CD4-positive, alpha-beta memory T cell (primary cell): ENCODE measurements at places on chromosomes 6 and 20.

DNA sequence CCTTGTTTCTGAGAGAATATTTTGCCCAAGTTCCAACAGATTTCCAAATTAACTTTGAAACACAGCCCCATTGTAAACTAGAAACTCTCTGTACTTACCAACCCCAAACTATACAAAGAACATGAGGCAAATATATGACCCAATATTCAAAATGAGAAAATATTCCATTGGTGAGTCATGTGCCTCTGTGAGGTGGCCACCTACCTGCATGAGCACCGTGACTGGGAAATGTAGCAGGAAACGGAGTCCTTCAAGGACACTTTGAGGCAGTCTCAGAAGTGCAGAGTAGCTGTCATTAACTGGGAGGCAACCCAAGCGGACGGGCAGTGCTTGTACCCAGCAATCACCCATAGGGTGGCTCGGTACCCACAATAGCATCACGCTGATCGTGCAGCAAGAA lies 335.5 kb upstream of the NOX3 start:
- no peak for DNase-seq

DNA sequence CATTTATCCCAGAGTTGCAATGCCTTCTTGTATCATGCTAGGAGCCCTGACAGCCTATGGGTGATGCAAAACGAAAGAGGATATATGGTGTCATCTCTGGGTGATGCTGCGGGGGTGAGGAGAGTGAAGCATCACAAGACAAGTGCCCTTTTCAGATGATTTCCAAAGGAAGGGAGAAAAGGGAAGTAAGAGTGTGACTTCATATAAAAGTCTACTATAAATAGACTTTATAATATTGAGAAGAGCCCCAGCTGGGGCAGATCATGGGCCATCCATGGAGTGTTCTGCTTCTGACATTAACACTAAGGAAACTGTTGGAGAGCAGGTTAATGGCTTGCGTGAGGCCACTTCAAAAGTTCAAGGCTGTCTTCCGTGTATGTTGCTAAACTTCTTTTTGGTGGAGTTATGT lies 4.4 kb downstream of the CD83 start:
- DNase-seq = no peak

DNA sequence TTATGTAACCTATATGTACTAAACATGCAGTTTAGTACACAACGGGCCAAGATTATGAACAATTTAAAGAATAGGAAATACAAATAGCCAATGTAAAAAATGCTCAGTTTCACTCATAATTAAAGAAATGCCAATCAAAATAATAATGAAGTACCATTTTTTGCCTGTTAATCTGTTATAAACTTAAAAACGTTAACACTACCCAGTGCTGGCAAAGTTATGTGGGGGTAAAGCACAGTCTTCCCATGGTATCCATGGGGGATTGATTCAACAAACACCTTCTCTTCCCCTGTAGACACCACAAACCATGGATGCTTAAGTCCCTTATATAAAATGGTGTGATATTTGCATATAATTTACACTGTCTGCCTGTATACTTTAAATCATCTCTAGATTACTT lies 205.3 kb upstream of the SIM1 start:
- DNase-seq = no peak

DNA sequence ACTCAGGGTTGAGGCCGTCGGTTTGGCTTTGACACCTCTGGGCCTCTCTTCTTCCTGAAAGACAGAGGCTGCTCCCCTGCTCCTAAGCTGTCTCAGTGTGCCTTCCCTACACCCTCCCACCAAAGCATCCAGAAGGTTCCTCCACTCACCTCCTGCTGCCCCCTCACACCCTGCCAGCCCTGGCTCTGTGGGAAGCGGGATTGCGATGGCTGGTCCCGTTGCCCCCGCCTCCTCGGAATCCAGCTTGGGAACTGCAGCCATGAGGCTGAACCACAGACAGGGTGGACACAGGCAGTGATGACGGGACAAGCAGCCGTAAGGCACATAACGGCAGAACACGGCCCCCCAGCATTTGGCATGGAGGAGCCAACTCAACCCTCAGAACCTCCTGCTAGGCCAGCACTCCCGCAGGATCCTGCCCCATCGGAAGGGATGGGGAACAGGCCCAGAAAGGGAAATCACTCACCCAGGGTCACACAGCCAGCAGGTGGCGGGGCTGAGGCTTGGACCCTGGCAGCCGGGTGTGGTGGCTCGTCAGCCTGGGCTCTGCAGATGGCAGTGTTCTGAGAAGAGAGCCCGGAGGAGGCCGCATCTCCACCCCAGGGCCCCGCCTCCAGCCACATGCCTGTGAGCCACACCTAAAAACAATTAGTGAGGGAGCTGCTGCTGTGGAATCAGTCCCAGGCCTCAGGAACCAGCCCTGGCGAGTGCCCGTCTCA lies 139.6 kb downstream of the PHACTR3 start:
- DNase-seq = no peak

GRCh38 chr20:23018432-23018831 lies 16.7 kb upstream of the SSTR4 start:
- DNase-seq = no peak

DNA sequence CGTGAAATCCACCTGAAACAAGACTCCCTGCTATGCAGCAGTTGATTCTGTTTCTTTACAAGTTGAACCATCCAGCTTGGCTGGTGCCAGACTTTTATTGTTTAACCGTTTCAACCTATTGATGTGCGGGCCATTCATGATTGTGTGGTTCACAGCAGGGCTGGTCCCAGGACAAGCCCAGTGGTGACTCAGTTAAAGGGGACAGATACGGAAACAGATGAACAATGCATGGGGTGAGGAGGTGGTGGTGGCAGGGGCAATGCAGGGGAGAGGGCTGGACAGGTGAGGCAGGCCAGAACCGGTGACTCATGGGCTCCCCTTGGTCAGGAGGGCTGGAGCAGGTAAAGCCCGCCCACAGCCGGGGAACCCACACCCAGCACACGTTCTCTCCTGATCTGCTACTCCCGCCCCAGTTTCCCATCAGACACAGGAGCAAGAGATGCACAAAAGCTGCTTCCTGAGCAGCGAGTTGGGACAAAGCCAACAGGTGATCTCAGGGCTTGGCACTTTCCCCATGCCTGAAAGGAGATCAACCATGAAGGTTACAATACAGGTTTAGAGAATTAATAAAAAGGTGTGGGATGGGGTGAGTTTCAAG lies 232.2 kb downstream of the LY86 start:
- no peak for DNase-seq

DNA sequence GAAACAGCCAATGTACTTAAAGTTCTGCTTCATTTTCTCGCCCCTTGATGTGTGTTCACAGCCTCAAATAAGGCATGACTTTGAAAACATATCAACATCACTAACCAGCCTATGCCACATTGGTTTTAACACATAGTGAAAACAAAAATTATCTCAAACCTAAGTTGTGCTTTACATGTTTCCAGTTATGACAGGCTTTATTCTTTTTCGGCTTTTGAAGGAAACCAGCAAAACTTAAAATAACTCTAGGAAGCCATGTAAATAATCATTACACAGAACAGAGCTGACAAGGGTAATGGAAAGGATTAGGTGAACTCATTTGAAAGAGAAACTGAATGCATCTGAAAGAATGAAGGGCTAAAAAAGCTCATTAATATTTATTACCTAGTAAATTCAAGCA lies 42.1 kb downstream of the BMP5 start:
- DNase-seq = no peak

DNA sequence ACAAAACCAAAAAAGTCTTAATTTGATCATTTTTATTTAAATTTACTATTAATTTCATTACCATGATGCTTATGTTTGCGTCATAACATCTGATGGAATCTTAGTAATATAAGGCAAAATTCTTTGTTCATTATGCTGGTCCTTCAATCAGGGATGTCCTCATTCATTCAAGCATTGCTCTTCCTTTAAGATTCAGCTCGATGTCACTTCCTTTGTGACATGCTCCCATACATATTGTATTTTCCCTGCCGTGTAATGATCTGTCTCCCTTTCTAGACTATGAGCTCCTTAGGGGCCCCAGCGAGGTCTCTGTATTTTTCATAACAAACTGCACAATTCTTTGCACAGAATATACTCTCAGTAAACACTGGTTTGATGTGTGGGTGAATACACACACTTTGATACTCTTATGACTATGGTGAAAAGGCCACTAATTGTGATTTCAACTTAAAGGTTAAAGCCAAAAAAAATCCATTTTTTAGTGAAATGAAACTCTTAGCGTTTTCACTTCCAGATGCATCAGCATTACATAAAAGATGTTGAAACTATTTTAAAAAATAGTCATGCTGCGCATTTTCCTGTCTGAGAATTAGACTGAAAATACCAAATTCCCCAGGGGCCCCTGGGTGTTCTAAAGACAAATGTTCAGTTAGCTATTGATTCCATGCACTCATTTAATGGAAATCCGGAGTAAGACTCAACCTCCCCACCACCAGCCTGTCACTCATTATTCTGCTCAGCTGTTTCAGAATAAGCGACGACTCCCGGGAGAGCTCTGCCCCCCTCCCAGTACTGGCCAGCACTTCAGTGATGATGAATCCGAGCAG lies 169.7 kb downstream of the ATXN1 start:
- no peak for DNase-seq

DNA sequence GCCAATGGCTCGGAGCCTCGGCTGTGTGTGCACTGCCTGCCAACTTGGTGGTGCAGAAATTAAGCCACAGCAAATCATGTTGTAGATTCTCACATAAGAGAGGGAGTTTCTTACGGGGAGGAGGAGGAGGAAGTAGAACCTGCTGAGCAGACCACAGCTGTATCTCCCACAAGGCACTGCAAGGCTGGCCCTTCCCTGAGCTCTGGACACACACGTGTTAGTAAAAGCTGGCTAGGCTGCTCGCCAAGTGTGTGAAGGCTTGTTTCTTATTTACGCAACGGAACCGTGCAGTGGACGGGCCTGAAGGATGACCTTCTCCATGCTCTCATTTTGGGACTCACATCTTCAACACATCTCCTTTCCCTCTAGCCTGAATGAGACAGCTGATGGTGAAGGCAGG lies 15.7 kb upstream of the QKI start:
- DNase-seq = no peak

DNA sequence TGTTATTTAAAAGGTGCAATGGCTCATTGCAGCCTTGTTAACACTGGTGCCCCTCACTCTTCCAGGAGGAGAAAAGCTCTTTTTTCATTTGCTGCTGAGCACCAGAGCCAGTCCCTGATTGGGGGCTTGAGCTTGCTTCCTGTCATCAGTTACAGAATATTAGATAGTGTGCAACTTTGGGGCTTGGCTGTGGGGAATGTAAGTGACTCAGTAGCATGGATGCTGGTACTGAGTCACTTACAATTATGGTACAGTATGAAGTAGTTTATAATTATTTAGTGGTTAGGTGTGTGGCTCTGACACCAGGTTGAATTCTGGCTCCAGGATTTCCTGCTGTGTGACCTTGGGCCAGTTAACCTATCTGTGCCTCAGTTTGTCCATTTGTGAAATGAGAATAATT lies 37.6 kb downstream of the ANKS1A start:
- DNase-seq = no peak

- no peak for DNase-seq
These were observed 107.3 kb downstream of the FOXO3 start for GRCh38 chr6:108667993-108668392.

DNA sequence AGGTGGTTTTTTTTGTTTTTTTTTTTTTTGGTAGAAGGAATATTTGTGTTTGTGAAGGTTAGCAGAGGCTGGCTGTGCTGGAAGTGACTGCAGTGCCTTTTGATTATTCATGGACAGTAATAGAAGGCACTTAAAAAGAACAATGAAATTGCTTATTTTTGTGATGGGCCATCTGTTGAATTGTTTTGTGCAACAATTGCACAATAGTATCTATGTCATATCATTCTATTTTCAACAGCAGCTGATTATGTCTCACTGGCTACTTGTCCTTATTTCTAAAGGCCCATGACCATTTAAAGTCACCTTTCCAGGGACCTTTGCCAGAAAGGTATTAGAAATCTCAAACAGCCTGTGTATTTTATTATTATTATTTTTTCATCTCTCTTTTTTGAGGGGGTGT lies 70.6 kb downstream of the AFG1L start:
- DNase-seq = no peak

DNA sequence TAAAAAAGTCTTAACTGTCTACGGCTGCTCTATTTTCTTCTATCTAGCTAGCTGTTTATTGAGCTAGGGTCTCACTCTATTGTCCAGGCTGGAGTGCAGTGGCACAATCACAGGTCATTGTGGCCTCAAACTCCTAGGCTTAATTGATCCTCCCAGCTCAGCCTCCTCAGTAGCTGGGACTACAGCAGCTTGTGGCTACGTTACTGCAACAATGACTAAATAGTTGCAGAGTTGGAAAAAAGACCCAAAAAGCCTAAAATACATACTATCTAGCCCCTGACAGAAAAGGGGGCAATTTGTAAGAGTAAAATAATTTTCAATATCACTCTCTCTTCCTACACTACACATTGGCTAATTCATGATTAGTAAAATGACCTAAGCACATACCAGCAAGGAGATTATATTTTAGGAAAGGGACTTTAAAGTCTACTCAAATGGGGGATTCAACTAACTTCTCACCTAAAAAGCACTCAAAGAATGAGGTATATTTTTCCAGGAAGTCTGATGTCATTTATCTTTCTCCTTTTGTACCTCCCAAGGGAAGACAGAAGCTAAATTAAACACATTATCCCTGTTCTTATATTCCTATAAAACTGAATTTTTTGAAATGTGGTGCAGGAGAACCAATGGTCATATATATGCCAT lies 82.8 kb downstream of the ZMYND8 start:
- no peak for DNase-seq

GRCh38 chr6:155152211-155153076 lies 111.4 kb upstream of the CLDN20 start:
- DNase-seq = no peak

GRCh38 chr6:35804996-35805736 lies at the start of gene LHFPL5:
LHFPL5 (plus strand) TSS chr6:35805352; CDS start chr6:35805671, 319 bp downstream.
- DNase-seq = peak; percentile 41

GRCh38 chr6:29632789-29633533 lies at the start of gene GABBR1:
GABBR1 (minus strand) TSS chr6:29633183; CDS start chr6:29632385, 798 bp downstream.
- DNase-seq = peak; percentile 74

- DNase-seq = no peak
These were observed 135.7 kb downstream of the ALDH8A1 start for GRCh38 chr6:134814076-134814695.

GRCh38 chr6:164628302-164628931 lies 681.0 kb downstream of the C6orf118 start:
- no peak for DNase-seq

DNA sequence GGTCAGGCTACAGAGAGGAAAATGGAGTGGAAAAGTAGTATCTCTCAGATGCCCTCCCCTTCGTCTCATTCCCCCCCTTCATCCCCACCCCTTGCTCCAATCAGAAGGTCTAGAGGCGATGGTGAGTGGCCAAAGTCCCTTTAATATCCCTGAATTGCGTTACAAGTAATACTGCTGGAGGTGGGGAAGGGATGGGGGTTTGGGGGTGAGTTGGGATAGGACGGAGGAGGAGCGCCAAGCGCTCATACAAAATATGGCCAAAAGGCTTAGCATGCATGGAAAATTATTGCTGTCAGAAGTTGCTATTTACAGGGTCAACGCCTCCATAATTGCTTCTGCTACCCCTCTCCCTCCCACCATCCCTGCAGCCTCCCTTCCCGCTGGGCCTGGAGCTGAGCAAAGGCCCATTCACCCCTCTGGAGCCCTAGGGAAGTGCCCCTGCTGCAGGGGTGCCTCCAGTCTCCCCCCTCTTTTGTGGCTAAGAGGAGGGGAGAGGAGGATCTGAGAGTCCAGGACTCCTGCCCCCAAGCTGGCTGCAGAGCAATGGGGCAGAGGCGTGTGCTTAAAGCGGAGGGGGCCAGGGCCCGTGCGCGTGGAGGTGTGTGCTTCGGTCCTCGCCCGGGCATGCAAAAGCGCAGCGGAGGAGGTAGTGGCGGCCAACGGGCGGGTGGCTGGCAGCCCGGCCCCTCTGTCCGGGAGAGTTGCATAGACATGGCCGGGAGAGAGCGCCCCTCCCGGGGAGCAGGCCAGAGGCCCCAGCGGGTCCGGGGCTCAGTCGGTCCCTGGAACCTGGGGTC lies 8.7 kb upstream of the SRXN1 start:
- no peak for DNase-seq

- DNase-seq = no peak
These were observed 129.6 kb downstream of the TAF4 start for GRCh38 chr20:61935926-61936700.
